ENCODE measurements at places on chromosomes 3 and 15. TPM values are rescaled to one million over a fixed set of nuclear protein-coding genes. Genes with fewer than 3 reads are reported as not detected.

GRCh38 chr15:47194718-47195117 lies 522.6 kb upstream of the SEMA6D start:
- no peak for DNase-seq

Gene ACP3
- total RNA-seq = not detected

- no peak for DNase-seq
These were observed 109.7 kb downstream of the LRRK1 start for GRCh38 chr15:101028772-101029438.

- DNase-seq = no peak
These were observed 21.9 kb downstream of the LTF start for GRCh38 chr3:46442576-46443530.

DNA sequence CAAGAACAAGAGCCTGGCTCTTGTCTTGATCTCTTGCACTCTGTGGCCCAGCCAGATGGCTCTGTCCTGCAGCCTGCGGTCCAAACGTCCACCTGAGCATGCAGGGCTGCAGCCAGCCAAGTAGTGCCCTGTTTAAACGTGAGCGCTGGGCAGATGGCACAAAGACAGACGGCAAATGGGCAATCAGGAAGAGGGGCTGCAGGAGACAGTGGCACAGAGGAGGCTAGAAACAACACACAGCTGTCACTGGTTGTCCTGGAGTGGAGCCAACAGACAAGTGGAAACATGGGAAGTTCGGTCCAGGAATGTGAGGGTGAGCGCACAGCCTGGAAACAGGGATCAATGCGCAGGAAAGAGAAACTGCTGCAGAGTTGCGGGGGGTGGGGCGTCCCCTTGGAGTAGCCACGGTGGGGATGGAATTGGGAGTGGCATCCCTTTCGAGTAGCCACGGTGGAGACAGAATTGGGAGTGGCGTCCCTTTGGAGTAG lies 10.7 kb upstream of the ZXDC start:
- DNase-seq = no peak

DNA sequence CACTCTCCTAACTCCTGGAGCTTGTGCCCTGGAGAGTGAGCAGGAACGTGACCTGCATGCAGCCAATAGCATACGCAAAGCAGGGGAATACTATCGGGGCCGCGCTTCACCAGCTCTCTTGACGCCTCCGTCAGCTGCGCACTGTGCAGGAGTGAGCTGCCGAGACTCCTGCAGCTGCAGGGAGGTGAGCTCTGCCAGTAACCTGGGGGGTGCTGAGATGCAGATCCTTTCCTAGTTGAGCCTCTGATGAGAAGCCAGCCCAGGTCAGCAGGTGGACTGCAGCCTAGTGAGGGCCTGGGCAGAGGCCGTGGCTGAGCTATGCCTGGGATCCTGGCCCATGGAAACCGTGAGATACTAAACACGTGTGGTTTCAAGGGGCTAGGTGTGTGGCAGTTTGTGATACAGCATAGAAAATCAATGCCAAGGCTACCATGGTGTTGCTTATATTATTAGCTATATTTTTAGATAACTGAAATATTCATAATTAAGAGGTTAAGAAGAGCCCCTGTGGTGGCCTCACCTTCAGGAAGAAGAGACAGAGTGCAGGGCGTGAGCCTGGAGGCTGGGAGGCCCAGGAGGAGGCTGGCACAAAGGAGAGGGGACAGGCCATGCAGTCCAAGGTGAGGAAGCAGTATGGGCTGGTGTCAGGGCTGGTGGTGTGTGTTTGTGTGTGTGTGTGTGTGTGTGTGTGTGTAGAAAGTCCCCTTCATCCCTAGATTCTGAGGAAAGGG lies 5.9 kb upstream of the DNAJB8 start:
- no peak for DNase-seq

GRCh38 chr3:21417991-21418390 lies 333.0 kb downstream of the ZNF385D start:
- DNase-seq = no peak

DNA sequence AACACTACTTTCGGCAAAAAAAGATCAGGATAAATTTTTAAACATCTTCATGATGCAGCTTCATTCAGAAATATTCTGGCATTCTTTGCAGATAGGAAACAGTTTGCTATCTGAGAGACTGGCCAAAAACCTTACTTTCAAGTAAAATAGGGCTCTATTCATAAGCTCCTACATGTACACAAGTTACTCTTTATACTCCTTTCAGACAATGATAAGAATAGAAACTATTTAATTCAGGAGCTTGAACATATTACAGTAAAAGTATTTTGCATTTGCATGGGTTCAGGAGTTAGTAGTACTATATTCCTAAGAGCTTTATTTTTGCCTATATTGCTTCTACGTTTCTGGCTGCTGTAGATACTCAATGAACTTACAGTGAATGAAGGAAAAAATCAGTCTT lies 70.5 kb downstream of the PLOD2 start:
- no peak for DNase-seq

DNA sequence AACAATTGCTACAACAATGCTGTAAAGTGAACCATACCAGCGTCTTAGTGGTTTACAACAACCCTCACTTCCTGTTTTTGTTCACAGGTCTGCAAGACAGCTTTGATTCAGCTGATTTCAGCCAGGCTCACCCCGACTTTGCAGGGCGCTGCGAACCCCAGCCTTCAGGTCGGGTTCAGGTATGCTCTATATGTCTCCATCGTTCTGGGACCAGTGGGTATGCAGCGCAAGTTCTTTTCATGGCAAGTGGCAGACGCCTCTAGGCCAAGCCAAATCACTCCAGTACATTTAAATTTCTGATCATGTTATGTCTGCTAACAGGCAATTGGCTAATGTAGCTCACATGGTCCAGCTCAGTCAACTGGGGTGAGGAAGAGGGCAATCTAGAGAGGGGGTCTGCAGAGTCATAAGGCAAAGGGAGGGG lies 52.4 kb upstream of the RGMA start:
- peak; percentile 16 for DNase-seq

DNA sequence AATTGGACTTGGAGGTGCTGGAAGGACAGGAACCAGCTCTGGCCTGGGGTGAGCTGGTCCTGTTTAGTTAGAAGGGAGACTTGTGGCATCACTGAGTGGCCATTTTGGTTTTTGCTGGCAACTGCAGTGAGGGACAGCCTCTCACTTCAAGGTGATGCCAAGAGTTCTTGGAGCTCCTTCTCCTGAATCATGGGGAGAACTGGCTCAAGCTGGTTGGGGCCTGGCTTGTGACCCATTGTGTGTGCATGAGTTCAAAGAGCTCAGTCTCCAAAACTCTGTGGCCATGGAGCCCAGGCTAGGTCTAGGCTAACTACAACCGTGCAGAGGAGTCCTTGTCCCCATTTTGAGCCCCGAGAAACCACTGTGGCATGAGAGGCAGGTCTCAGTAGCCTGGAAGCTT lies 60.1 kb upstream of the ZNF148 start:
- DNase-seq = no peak

GRCh38 chr3:179233043-179233442 lies 17.9 kb downstream of the KCNMB3 start:
- no peak for DNase-seq

GRCh38 chr3:110736332-110736731 lies 335.3 kb upstream of the NECTIN3 start:
- no peak for DNase-seq

- DNase-seq = no peak
These were observed 77.4 kb upstream of the ANKRD28 start for GRCh38 chr3:15875016-15875689.

DNA sequence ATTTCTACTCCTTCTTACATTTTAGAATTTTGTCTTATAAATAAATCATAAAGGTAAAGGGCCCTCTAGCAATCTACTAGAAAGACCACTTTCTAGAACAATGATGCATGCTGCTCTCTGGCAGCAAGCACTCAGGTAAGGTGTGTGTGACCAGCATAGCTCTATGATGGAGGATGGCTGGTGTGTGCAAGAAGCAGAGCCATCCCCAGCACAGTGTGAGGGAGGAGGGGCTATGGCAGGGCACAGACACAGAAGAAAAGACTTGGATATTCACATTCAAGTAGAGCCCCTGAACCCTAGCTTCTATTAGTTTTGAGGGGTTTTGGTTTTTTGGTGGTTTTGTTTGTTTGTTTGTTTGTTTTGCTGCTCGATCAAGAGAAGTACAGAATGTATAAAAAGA lies 277.1 kb upstream of the CCDC54 start:
- DNase-seq = no peak

Gene CLDN18
- total RNA-seq = not detected

DNA sequence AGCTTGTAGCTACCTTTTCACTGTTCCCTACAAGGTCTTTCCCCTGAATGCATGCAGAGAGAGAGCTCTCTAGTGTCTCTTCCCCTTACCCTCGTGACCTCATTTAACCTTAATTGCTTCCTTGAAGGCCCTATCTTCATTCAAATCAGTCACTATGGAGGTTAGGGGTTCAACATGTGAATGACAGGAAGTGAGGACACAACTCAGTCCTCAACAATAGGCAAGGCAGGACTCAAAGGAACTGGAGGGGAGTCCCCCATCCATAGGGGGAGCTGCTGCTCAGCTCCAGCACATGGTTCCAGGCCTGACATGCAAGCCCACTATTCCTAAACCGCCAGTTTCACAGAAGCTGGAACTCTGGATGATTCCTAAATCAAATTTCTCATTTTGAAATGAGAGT lies 33.8 kb upstream of the GYG1 start:
- DNase-seq = peak; percentile 19

DNA sequence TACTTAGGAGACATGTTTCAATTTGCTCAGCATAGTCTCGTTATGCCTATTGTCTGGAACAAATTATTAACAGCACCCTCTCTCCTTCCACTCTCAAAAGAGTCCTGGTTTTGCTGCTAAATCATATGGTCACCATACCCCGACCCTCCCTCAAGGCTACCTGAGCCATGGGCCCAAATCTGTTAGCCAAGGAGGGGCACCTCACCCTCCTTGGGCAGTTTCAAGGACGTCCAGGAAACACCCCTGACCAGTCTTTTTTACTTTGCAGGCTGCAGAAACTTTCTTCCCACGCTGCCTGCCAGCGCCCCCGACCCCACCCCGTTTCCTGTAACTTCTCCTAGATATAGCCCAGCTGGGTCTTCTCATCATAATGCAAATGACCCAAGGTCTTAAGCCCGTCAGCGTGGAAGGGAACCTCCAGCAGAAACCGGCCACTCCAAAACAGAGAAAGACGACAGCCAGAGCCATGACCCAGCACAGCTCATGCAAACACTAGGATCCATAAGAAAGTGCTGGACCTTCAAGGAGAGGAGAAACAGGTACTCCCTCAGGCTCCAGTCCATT lies 62.3 kb downstream of the ADCY5 start:
- DNase-seq = no peak

DNA sequence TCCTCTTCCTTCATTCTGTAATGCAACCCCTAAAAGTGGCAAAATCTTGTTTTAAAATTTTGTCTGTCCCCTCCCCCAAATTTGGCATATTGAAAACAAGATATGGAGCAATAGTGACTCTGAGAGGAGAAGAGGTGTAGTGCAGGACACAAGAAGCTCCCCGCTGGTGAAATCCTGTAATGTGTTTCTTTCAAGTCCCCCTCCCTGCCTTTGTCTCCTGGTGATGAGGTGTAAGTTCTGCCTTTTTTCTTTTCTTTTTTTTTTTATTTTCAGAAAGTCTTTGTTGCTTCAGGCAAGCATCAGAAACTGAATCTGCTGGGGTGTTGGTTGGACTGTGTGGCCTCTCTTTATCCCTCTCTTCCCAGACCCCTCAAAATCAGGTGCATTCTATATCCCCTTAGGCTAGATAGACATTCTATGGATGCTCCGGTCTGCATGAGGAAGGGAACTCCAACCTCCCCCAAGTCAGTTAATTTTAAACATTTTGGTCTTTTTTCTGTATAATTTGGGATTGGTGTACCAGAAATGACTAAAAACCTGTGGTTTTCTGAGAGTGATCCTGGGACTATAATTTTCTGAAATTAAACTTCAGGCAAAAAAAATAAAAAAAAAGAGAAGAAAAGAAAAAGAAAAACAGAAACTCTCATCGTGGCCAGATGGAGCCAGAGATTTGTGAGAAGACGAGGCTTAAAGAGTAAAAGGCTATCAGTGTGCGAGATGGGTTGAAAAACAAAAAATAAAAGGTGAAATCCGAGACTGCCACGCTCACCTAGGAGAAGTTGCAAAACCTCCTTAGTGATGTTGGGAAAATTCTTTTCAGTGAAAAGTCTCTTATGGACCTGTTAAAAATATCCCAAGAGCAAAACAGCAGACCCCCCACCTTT lies 21.4 kb downstream of the ACKR2 start:
- DNase-seq = no peak

Gene STRIT1
- total RNA-seq = not detected

GRCh38 chr15:40806672-40807027 lies 239 bp upstream of the ZFYVE19 start:
- no peak for DNase-seq

DNA sequence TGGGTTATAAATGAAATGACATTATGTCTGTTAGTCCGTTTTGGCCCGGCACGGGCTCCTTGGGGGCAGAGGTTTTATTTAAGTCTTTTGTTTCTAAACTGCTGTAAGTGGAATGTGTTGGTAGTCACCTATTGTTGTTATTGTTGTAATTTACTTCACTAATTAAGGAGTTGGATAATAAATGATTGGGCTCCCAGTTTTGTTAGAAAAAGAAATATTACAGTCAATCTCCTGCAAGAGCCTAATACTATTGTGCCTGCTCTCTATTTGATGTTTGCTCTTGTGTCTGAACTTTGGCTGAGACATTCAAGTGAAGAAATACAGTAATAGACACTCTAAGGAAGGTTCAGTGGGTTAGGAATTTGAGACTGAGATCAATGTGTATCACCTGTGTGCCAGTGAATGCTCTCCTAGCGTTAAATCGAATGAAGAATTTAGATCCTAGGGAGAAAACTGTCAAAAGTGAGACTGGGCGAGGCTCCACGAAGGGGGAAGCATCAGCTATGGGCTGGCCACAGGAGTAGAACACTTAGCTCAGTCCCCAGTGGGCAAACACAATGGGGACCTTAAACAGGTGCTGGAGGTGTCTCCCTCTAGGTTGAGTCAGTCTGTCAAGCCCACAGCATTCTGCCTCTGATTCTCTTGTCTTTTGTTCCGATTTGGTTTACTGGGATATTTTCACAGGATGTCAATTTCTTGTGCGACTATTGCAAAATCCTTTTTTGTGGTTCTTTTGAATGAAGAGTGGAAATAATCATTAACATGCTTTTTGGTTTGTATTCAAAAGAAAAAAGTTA lies 1.2 kb downstream of the ROBO2 start:
- DNase-seq = no peak

GRCh38 chr15:67678993-67679392 lies 136.5 kb downstream of the MAP2K5 start:
- DNase-seq = no peak

Gene SPRED1
- total RNA-seq = 0.92 TPM

- no peak for DNase-seq
These were observed 17.3 kb downstream of the GJD2 start for GRCh38 chr15:34737477-34737876.

Gene LEO1
- total RNA-seq = 28.3 TPM

- no peak for DNase-seq
These were observed 769.4 kb upstream of the GOLIM4 start for GRCh38 chr3:168865022-168865551.

DNA sequence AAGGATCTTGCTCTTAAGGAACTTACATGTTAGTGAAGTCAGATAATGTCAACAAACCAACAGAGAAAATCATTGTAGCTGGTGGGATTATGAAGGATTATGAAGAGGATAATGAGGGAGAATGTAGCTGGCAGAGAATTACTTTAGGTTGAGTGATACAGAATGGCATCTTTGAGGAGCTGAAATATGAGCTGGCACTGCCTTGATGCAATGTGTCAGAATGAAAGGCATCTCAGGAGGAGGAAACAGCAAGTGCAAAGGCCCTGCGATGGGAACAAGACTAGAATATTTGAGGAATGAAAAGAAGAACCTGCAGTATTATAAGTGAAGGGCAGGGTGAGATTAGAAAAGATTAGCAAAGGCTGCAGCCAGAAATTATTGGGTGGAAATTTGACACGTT lies 237.2 kb upstream of the ADAMTS9 start:
- DNase-seq = no peak

GRCh38 chr3:145058483-145058882 lies 1086.9 kb downstream of the DIPK2A start:
- DNase-seq = no peak
